ENCODE measurements at places on chromosomes 2 and 18.

DNA sequence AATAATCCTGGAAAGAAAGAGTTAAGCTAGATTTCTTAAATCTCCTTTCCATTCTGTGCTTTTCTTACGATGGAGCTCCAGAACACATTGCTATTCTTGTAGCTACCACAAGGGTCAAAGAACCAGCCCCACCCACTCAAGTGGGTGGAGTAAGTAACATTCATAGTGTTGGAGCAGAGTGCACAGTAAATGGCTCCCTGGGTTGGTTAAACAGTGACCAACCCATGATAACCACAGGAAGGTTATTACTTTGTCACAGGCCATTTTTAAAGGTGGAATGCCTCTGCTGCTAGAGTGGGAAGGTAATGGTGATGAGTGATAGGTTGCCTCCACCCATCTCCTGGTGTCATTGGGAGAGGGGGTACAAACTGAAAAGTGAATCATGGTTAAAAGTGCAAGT, 13.9 kb downstream of the ARPC2 start:
- peak; percentile 37 for DNase-seq

DNA sequence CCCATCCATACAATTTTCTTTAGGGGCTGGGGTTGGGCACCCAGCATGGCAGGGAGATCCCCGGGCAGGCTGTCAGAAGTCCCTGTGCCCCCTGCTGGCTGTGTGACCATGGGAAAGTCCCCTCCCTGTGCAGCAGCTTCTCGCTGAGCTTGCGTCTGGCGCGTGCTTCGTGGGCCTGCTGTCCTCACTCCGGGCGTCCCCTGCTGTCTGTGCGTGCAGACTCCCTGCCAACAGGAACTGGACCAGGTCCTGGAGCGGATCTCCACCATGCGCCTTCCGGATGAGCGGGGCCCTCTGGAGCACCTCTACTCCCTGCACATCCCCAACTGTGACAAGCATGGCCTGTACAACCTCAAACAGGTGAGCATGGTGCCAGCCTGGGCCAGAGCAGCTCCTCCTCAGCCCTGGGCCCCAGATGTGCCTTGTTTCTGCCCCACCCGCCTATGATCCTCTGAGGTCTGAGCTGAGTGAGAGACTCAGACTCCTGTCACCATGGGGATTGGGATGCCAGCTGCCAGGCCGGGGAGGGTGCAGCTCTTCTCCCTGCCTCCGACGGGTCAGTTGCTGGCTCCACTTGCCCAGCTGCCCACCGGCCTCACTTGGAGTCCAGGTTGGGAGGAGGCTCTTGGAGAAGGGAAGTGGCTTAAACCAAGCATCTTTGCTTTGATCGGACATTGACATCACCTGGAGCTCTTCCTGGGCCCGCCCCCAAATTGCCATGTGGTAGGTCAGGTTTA, 28.6 kb downstream of the IGFBP2 start:
- DNase-seq: no peak

DNA sequence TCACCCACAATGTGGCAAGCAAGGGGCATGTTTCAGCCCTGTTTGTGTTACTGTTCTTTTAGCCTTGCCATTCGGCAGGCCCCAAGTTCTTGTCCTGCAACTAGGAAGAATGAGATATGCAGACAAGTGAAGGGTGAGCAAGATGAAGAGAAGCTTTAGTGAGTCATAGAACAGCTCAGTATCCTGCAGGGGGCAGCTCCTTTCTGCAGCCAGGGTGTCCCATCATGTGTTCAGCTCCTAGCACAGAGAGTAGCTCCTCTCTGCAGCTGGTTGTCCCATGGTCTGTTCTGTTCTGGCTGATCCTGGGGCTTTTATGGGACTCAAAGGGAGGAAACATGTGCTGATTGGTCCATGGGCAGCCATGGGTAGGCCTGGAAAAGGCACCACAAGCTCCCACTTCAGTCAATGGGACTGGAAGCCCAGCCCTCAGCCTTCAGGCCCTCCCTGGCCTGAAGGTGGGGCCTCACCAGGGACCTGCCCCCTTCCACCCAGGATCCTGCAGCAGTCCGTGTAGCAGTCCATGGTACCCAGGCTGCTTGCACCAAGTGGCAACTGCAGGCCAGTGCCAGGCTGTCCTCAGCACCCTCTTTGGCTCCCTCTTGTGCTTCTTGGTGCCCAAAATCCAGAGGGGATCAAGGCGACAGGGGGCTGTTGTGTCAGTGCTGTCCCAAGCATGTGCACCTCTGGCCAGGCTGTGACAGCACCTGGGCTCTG, 326.4 kb downstream of the NR4A2 start:
- DNase-seq: peak; percentile 6

DNA sequence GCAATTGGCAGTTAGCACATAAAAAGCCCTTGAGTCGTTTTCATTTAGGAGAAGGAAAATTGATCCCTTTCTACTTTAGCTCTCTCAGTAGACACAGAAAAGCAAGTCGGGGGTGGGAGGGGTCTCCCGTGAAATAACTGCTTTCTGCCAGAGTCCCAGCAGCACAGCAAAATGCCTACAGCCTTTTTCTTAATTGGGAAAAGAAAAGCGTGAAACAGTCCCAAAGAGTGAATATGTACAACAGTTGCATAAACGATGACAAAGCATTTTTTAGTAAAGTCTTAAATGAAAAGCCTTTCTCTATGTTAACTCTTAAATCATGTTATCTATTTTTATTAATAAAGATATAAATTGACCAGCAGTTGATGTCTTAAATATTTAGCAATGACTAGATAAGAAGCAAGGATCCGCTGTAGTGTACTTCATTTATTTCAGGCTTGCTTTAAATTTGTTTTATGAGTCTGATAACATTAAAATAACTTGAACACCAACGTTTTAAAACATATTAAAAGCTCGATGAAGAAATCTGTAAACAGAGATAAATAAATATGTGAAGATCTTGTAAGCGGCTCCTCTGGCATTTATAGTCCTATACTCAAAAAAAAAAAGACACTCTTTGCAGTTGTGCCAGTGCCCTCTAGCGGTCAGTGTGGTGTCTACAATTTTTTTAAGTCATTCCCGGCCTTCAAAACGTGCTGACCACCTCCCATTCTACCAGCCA, 42.3 kb upstream of the ATIC start:
- peak; percentile 80 for DNase-seq

GRCh38 chr18:59752666-59753065, 55.4 kb upstream of the CCBE1 start:
- no peak for DNase-seq

DNA sequence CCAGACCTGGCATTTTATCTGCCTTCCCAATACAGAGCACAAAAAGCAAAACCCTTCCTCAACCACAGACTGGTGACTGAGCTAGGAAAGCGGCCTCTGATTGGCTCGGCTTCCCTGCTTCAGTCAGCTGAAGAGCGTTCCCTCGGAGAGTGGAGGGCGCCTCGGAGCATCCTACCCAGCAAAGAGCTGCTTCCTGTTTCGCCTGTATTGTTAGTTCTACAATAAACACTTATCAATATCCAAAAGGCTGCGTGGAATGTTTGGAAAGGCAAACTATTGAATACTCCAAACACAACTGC, 125.0 kb downstream of the CACNB4 start:
- peak; percentile 4 for DNase-seq

GRCh38 chr2:240458044-240458899, 22.8 kb downstream of the GPC1 start:
- no peak for DNase-seq

GRCh38 chr18:76580288-76580962, 85.4 kb upstream of the ZNF516 start:
- no peak for DNase-seq

DNA sequence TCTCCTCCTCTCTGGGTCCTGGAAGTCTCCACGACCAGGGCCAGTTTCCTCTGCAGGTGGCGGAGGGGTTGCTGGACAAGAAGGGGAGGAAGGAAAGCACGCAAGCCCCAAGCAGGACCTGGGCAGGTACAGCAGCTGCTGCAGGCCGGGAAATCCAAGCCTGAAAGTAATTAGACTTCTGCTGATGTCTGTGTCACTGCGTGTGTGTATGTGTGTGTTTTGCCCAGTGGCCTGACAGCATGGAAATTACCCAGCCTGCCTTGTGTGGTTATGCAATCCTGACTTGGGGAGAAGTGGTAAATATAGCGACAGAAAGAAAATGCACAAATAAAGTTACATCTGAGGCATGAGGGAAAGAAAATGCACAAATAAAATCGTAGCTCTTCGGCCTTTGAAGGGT, 121.8 kb upstream of the ZBTB14 start:
- no peak for DNase-seq

GRCh38 chr2:206863196-206863595, 76.1 kb upstream of the CPO start:
- no peak for DNase-seq

GRCh38 chr2:237156031-237156856, 70.6 kb downstream of the COPS8 start:
- peak; percentile 89 for DNase-seq

GRCh38 chr2:149858901-149859634, 271.5 kb upstream of the MMADHC start:
- peak; percentile 62 for DNase-seq

GRCh38 chr18:59744271-59744721, 47.1 kb upstream of the CCBE1 start:
- peak; percentile 97 for DNase-seq

GRCh38 chr2:73830871-73831401, 2.2 kb downstream of the STAMBP start:
- peak; percentile 87 for DNase-seq

GRCh38 chr2:29010946-29011345, 29.8 kb downstream of the TOGARAM2 start:
- DNase-seq: no peak

DNA sequence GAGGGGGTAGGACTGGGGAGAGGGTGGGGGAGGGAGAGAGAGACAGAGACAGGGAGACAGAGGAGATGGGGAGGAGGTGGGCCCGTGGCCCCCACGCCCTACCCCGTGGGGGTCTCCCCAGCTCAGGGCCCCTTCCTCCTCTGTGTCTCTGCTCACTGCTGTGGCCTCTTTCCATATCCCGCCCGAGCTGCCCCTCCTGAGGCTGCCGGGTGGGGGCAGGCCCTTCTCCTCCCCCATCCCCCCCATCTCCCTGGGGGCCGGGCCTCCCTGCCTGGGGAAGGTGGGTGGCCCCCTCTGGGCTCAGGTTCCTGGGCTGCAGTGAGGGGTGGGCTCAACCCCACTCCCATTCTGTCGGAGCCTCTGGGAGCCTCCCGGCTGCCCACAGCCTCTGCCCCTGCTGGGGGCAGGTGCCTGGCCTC, 332 bp upstream of the PDCD1 start:
- no peak for DNase-seq

DNA sequence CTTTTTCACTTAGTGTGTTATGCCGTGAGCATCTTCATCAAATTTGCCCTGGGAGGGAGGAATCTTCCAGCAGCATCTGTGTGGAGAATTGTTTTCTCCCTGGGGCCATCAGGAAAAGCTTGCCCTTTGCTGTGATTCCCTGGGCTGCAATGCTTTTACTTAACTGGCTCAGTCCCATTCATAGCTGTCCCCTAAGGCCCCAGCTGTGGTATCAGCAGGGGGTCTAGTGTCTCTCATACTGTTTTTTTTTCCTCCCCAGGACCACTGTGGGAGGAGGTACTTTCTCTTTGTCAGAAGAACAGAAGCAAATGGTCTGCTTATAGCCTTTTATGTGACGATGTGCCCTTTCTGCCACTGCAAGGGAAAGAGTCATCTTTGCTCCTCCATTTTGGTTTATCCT, 176.8 kb upstream of the CELF4 start:
- DNase-seq: no peak

DNA sequence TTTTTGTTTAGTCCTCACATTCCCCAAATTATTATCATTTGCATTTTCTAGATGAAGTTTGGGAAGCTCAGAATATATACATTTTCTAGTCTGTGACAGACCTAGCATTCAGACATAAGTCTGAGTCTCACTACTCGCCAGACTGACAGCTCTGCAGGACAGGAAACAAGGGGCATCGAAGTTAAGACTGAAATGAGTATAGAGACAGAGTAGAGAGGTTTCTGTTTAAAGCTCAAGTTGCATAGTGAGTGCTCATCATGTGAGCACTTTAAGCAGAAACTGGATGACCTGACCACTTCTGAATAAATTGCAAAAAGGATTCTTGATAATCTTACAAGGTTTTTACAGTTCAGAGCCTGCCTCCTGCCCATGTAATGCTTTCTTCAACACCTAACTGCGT, 1.1 kb downstream of the HADHB start:
- DNase-seq: peak; percentile 32

DNA sequence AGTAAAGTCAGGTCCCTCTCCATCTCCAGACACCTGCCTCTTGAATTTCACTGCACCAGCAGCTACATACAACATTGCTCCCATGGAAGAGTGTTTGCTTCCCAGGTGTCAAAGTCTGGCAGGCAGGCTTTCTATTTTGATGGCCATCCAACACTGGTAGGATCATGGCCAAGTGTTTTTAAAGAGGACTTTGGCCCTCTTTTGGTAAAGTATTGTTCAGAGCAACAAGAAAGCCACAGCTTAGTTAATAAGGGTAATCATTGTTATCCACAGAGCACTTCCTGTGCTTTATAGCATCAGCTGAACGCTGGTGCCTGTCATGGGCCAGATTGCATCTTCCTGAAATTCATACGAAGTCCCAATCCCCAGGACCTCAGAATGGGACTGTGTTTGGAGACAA, 133.2 kb downstream of the NCK2 start:
- DNase-seq: no peak

DNA sequence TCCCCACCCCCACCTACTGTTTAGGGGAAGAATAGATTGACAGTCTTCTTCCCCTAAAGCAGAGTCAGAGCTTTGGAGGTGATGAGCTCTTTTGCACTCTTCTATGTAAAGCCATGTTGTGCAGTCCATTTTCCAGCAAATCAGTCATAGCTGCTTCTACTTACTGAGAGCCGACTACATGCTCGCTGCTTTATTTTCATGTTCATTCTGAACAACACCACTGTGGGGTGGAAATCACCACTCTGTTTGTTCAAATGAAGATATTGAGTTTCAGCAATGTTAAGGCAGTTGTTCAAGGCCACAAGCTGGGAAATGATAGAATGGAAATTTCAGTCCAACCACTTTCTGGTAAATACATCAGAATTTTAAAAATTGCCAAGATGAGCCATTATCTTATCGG, 88.3 kb downstream of the INSIG2 start:
- DNase-seq: no peak

DNA sequence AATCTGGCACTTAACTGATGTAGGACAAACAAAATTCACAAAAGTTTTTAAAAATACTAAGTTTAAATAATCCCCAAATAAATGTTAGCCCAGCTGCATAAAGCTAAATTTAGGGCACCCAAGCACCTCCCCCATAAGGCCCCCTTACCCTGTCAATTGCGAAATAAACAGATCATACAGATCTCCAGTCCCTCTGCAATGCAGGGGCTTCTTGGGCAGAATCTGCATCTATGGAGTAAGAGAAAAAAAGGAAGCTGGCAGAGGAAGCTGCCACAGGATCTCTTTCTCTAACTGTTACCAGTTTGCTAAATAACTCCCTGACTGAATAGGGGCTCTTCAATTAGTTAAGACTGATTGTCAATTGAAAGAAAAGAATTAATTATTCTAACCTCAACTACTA, 117.7 kb downstream of the MEMO1 start:
- no peak for DNase-seq
